ENCODE measurements at places on chromosomes 7 and 10.

- no peak for DNase-seq
These were observed 638 bp upstream of the TRAPPC14 start for GRCh38 chr7:100159099-100159623.

GRCh38 chr7:114630201-114630990 is 215.8 kb downstream of the FOXP2 start:
- DNase-seq = no peak

DNA sequence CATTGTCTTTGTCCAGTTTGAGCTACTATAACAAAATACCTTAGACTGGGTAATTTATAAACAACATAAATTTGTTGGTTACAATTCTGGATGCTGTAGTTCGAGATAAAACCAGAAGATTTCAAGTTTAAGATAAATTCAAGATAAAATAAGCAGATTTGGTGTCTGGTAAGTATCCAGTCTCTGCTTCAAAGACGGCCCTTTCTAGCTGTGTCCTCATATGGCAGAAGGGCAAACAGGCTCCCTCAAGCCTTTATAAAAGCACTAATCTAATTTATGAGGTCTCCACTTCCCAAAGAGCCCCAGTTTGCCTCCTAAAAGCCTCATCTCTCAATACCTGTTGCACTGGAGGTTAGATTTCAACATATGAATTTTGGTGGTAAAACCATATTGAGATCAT is 31.1 kb upstream of the SGCE start:
- no peak for DNase-seq

DNA sequence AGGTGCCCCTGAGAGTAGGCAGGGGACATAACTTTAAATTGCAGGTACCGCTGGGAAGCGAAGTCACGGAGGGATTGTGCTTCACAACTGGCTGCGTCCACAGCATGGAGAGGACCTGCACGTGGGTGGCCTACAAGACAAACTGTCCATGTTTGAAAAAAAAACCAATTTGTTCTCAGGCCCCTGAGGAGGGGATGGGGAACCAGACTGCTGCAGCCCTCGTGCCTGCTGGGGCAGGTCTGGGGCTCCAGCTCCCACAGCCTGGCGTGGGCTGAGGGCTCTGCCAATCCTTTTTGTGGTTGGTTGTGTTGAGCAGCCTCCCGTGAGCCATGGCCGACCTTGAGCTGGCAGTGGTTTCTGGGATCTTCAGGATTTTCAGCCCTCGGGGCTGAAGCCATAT is 9.7 kb downstream of the SFRP5 start:
- DNase-seq = no peak

GRCh38 chr7:36879021-36879420 is 154.7 kb upstream of the AOAH start:
- DNase-seq = no peak

DNA sequence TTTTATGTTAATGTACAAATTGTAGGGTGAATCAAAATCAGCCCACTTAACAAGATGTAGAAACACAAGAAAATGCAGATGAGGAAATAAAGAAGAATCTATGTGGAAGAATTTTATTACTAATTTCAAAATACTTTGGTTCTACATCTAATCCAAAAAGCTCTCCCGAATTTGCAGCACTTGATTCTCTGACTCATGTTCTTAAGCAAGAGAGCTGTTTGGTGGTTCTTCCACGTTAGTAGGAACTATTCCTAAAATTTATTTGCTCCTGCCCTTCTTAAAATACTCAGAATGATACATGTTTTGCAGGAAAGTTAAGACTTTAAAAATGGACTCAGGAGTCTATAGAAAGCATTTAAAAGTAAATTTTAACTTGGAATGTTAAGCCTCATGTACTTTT is 91.8 kb downstream of the ZMYND11 start:
- no peak for DNase-seq

DNA sequence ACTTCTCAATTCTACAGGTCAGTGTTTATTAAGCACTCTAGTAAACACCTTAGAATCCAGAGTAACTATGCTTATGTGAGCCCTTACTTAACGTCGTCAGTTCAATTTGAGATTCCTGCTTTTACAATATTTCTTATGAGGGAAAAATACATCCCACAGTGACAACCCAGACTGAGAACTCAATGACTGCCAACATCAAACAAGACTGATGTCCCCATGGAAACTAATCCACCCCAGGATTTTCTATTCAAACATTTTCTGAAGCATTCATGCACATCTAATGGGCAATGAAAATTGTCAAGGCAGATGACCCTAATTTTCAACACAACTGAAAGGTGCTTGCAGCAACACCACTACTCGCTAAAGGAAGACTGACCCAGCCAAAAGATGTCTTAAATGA is 67.0 kb downstream of the ATE1 start:
- no peak for DNase-seq

GRCh38 chr7:98167653-98168052 is 43.6 kb upstream of the BHLHA15 start:
- DNase-seq = no peak

DNA sequence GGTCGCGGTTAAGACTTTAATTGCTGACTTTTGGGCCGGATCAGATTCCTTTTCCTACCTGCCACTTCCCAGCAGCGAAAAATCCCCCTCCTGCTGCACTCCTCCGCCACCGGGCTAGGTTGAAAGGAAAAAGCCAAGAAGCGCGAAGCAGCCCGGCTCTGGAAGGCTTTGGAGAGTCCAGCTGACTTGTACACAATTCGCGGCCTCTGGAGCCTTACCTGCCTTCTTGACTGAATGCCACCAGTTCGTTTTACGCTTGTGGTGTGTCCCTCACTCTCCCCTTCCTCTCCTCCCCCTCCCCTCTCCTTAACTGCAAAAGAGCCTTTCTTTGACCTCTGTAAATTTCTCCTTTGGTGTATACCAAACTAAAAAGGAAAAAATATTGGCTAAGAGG is 2.7 kb upstream of the FEZF1 start:
- DNase-seq = no peak

DNA sequence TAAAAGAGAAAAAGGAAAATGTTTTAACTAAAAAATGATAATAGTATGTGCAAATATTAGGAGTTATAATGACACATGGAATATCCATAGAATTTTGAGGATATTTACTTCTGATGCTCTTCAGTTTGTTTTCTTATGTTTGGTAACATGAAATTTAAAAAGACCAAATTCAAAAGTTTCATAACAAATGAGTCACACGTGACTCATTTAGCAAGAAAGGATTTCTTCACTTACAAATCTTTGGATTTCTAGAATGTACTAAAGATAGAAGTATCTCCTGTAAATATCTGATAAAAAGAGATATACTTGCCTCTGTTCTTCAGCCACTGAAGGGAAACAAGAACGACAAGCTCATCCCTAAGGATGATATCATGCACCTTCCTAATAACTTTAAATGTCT is 774.5 kb upstream of the LRRTM3 start:
- no peak for DNase-seq

DNA sequence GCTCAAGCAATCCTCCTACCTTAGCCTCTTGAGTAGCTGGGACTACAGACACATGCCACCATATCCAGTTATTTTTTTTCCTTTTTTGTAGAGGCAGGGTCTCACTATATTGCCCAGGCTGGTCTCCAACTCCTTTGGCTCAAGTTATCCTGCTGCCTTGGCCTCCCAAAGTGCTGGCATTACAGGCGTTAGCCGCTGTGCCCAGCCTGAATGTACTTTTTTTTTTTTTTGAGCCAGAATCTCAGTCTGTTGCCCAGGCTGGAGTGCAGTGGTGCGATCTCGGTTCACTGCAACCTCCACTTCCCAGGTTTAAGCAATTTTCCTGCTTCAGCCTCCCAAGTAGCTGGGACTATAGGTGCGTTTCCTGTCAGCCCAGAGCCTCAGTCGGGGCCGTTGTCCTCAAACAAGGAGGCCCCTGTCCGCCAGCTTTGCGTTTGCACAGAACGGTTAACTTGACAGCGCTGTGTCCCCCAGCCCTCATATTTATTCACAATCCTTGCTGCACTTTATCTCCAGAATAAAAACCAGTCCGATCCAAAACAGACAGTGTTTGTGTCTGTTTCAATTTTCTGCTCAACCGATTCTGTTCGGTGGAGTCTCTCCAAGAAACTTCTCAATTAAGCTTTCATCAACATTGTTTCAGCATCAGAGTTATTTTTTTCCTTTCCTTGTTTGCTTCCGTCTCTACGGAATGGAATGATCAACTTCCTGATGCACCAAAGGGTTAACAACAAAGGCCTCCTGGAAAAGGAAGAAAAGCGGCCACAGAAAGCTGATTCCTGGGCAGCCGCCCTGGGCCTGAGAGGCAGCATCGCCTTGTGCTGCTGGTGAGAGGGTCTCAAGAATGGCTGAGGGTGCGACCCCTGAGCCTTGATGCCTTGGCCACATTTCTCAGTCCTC is 64.5 kb downstream of the PDIA4 start:
- DNase-seq = no peak

DNA sequence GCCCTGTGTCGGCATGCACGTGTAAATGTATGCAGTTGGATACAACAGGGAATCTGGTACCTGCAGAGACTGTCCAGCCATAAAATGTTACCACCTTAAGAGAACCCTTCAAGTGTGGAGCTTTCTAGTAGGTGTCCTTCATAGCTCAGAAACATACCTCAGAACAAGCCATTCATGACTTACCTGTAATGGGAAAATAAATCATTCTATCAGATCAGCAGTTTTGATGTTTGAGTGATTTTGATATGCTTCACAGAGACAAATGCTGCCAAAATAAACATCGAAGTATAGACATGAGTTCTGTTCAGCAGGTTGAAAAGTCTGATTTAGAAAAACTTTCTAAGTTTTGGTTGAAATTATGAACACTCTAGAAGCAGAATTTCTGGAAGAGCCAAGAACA is 33.5 kb upstream of the UMAD1 start:
- no peak for DNase-seq

- DNase-seq = no peak
These were observed 178.6 kb downstream of the CXCL12 start for GRCh38 chr10:44206127-44206818.

DNA sequence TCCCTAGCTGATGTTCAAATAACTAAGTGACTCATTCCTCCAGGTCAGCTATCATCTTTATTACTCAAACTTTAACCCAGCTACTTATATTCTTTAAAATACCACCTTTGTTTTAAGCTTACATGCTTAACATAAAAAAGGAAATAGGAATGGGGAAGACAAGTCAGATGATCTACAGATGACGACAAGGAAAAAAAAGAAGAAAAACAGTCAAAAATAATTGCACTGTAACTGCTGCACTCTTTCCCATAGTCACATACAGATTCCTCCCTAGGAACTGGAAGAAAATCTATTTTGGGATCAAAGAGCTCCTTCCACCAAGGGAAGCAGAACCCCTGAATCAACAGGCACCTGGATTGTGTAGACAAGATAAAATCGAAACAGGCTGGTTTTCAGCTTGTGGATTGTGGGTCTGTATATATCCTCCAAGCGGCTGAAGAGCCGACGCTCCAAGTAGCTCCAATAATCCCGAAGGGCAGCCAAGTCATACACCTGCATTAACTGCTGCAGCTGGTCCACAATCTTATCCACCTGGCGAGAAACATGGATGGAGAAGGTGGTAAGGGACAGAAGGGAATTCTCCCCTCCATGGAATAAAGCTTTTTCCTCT is 2.0 kb downstream of the WDR91 start:
- DNase-seq = no peak

DNA sequence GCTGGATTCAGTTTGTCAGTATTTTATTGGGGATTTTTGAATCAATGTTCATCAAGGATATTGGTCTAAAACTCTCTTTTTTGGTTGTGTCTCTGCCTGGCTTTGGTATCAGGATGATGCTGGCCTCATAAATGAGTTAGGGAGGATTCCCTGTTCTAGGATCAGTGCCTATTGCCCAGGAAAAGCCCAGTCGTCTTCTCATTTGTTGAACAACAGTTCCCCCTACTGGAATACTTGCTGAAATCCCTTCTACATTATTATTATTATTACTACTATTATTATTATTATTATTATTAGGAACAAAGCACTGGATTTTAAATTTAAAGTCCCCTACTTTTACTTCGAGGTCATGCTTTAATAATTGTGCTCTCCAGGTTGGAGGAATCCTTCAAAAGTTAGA is 528.9 kb downstream of the MAGI2 start:
- DNase-seq = no peak

DNA sequence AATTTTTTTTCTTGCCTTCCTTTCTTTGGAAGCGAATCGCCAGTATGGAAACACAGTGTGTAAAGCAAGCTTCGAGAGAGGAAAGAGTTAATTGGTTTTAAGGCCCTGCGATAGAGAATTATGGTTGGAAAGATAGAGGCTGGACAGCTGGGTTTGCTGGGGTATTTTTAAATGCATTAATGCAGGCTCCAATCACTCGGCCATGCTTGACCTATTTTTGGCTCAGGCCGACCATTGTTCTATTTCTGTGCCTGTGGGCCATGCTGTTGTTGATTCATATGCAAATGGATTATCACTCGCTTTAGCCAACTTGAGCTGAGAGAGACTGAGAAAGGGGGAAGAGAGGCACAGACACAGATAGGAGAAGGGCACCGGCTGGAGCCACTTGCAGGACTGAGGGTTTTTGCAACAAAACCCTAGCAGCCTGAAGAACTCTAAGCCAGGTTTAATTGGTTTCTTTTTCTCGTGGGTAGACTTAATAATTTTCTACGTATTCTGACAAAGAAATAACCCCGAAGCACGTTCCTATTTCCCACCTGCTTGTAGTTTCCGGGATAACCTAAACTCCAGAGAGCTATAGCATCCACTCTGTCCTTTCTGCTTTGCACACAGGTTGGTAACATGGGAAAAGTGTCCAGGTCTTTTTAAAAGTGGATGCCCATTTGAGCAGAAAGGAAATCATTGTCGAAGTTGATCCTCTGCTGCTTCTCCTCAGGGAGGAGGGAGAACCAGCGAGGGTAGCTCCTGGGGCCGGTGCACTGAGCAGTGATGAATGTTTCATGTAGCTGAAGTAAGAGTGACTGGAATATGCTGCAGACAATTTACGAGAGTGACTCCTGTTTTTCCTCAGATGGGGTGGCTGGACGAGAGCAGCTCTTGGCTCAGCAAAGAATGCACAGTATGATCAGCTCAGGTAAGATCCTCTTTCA is at the start of gene HDAC9:
Gene HDAC9, plus strand, starts transcription at position 338 of the 929 bp plus-strand sequence. Its CDS starts 554 bp downstream, at position 892.
- peak; percentile 17 for DNase-seq

- no peak for DNase-seq
These were observed 171.2 kb downstream of the PTPRN2 start for GRCh38 chr7:158416283-158416933.

DNA sequence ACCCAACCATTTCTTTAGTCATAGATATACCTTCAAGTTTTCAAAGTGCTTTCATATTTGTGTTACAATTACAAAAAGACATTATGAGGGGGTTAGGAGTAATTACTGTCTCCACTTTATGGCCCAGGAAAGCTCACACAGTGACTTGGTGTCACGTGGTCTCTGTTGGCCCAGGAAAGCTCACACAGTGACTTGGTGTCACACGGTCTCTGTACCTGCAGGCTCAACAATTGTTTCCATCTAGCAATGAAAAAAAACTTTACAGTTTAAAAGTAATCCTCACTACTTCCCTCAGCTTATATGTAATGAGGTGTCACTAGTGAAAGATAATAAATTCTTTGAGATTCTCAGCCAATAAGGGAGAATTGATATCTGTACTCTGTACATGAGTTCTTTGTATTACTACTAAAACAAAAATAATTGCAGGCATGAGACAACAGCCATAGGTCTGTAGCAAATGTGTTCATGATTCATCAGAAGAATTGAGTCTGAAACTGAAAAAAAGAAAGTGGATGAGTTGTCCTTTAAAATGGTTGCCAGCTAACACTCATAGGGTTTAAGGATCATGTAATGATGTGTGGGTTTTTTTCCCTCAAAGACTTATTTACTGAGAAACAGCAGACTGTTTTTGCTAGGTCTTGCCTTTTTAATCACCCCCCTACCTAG is 10.9 kb downstream of the OGDH start:
- no peak for DNase-seq

- DNase-seq = no peak
These were observed 84.5 kb upstream of the DNAAF5 start for GRCh38 chr7:641966-642365.
